ENCODE measurements at places on chromosomes 4 and X.

DNA sequence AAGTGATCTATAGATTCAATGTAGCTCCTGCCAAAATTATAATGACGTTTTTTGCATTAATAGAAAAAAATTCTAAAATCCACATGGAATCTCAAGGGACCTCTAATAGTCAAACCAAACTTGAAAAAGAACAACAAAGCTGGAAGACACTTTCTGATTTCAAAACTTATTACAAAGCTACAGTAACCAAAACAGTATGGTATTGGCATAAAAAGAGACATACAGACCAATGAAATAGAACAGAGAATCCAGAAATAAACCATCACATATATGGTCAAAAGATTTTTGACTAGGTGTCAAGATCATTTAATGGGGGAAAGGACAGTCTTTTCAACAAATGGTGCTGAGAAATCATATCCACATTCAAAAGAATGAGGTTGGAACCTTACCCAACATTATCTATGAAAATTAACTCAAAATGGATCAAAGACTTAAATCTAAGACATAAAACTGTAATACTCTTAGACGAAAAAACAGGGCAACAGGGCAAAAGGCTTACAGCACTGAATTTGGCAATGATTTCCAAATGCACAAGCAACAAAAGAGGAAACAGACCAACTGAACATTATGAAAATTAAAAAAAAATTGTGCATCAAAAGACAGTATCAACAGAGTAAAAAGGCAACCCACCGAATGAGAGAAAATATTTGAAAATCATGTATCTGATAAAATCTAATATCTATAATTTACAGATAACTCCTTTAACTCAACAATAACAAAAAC is 3.9 kb downstream of the FBXO8 start:
- no peak for DNase-seq

DNA sequence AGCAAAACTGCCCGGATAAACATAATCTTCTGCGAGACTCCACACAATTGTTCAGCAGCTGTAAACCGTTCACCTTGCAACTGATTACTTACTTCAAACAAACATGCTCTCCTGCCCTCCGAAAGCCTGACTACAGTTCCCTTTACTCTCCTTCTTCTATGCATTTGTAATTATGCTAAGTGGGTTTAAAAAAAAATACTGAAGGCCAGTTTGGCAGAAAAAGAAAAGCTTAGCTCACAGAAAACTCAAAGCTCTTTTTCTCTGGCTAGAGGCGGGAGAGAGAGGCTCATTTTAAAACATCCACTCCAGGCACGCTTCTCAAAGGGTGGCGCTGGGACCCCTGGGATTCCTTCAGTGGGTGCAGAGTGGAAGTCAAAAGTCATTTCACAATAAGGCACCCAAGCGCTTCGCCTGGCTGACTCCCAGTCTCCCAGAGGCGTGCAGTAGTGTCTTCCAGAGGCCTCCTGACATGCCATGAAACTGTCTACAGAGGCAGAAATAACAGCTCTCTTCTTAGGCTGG is 1.9 kb downstream of the DHRSX start:
- DNase-seq, result no peak

DNA sequence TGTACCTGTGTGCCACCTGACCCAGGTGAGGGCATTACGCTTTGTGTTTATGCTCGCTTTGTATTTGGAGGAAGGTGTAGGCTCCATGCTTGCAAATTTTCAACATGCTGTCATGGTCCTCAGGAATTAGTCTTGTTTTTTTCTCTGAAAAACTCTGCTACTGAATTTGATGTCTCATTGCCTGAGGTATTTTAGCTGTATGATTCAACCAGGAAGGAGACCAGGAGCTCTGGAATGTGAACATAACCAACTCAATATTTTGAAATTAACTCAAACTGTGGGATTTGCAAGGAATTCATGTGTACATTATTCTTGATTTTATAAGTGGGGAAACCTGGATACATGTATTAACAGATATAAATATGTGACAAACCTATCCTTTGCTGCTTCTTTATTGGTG is 134.1 kb downstream of the SLC4A4 start:
- no peak for DNase-seq

DNA sequence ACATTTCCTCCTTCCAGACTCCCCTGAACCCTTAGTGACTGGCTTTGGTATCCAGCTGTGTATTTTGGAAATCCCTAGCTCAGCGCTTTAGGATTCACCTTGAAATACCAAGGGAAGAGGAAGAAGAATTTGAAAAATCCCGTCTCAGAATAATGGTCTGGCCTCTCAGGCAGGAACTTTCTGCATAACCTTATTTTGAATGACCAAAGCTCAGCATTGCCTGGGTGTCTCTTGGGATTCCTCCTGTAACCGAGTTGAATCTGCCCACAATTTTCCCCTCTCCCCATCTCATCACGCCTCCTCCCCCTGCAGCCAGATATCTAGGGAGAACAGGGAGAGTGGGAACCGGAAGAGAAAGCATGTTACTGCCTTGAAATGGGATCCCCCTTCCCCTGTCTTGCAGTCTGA is 116.2 kb downstream of the SMIM20 start:
- no peak for DNase-seq

GRCh38 chr4:124276461-124276860 is 436.1 kb downstream of the ANKRD50 start:
- DNase-seq, result no peak

- no peak for DNase-seq
Measured at GRCh38 chr4:42417550-42417949, 20.3 kb downstream of the SHISA3 start.

- no peak for DNase-seq
Measured at GRCh38 chrX:43581167-43581566, 74.9 kb upstream of the MAOA start.

GRCh38 chr4:19776021-19776459 is 475.7 kb upstream of the SLIT2 start:
- DNase-seq, result no peak

GRCh38 chrX:110082161-110082560 is 79.2 kb downstream of the TMEM164 start:
- DNase-seq, result no peak

GRCh38 chr4:4627111-4627510 is 85.3 kb upstream of the STX18 start:
- no peak for DNase-seq

DNA sequence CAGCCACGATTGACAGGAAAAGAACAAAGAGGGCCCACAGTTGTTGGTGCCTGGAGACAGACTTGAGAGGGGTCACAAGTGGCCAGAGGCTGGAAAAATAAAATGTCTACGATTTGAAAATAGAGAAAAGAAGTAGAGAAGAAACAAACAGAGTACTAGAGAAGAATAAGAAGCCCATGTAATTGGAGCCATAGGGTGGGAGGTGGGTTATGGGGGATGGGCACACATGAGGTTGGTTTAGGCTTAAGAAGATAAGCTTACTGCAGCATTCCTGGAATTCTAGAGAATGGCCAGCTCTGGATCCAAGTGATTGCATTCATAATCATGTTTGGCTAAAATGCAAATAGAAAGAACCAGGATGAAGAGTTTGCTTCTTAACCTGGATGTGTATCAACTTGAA is 210.7 kb downstream of the MAML3 start:
- no peak for DNase-seq

- DNase-seq, result no peak
Measured at GRCh38 chr4:70712604-70713452, 8.9 kb upstream of the RUFY3 start.

DNA sequence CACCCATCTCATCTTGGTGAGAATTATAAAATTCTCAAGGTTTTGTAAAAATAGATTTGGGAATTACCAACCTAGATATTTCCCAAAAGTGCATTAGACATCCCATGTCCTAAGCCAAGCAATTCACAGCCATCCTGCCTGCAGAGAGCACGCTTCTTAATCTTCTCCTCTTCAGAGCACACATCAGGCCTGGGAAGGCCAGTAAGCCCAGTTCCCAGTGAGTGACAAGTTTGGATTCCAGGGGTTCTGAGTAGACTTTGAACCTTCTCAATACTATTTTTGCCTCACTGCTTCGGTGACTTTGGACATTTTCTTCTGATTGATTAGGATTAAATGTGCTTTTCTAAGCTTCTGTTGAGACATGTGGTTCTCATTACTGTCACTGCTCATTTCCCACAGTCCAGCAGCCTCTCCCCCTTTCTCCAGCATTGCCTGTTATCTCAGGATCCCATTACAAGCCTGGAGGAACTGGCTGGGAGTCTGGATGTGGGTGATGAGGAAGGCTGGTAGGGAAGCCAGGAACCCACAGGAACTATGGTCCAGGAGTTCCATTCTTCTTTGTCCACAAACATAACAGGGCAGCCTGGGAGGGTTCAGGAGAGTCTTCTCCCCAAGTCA is 56.4 kb upstream of the TMEM150C start:
- DNase-seq, result no peak

GRCh38 chrX:10010686-10011085 is 43.5 kb downstream of the CLDN34 start:
- no peak for DNase-seq

- DNase-seq, result no peak
Measured at GRCh38 chr4:119135721-119136121, at the start of gene MYOZ2. Gene MYOZ2 (plus strand): TSS chr4:119135832. CDS start chr4:119136526, 694 bp downstream.

DNA sequence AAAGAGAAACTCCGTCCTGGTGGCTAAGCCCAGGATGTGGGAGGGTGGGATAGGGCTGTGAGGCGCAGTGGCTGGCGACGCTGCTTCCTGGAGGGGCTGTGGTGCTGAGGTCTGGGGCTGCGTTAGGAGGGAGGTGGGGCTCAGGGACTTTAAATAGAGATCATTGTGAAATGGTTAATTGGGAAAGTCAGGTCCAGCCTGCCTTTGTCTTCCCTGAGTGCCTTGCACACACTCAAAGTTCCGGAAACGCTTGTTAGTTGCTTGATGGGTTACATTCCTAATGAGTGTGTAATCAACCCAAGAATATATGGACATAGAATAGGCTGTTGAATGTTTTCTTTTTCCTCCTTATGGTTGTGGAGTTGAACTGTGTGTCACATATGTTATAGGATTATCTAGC is 55.7 kb upstream of the CLDN34 start:
- DNase-seq, result no peak

DNA sequence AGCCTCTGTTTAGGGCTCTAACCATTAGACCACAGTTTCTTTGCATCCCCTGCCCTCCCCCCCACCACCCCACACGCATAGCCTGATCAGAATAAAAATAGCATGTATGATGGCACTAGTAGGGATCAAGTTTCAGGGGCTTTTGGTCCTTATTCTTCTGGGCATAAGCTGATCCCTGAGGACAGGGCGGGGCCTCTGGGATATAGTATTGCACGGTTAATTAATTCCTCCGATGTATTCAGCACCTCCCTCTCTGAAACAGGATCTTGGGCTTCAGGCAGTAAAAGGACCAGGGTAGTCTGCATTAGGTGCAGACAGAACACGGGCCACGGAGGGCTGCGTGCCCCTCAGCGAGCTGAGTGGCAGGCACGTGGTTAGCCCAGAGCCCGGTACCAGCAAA is 57.1 kb downstream of the ELF4 start:
- no peak for DNase-seq

- DNase-seq, result no peak
Measured at GRCh38 chr4:57044279-57044678, 65.6 kb downstream of the POLR2B start.

DNA sequence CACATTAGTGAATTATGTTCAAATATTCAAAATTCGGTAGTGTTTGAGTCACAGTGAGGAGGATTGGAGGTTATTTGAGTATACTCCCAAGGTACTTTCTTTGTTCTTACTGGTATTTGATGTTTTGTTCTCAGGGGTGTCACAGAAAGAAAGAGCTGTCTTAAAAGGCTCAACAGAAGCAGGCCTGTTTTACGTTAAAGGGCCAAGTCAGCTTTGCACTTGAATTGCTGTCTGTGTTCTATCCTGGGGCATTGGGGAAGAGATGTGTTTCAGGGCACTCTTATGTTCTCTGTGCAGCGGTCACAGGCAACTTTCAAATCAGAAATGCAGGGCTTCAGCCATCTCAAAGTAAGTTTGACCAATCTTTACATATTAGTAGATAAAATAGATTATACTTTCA is 1113.1 kb upstream of the LCORL start:
- no peak for DNase-seq

DNA sequence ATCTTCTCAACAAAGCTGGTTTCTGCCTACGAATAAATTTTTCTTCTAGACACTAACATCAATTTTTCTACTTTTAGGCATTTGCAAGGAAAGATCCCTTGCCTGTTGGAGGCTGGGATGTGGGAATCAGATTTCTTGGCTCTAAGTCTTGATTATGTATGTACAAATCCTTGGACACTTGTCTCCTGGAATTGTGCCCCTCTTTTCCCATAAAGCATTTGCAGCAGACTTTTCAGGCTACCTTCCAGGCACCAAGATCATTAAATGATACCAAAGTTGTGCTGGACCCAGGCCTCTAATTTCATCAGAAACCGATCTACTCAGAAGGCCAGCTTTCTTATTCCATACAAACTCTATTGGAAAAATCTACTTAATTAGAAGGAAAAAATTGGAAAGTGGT is 339.5 kb upstream of the DIPK2B start:
- DNase-seq, result no peak

DNA sequence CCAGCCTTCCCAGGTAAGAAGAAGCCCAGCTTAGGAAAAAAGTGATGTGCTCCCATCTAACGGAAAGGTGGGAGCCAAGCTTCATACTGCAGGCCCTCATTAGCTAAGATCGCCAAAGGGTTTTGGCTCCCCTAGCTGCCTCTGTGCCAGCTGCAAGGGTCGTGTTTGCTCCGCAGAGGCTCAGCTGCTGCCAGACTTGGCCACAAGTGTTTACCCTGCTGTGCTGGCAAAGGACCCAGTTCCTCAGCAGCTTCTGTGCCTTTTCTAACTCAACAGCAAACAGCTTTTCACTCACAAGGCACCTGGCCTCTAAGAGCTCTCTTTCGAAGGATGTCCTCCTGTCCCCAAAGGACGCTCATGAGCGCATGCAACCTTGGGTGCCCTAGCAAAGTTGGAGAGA is 12.2 kb upstream of the VMA21 start:
- DNase-seq, result no peak

DNA sequence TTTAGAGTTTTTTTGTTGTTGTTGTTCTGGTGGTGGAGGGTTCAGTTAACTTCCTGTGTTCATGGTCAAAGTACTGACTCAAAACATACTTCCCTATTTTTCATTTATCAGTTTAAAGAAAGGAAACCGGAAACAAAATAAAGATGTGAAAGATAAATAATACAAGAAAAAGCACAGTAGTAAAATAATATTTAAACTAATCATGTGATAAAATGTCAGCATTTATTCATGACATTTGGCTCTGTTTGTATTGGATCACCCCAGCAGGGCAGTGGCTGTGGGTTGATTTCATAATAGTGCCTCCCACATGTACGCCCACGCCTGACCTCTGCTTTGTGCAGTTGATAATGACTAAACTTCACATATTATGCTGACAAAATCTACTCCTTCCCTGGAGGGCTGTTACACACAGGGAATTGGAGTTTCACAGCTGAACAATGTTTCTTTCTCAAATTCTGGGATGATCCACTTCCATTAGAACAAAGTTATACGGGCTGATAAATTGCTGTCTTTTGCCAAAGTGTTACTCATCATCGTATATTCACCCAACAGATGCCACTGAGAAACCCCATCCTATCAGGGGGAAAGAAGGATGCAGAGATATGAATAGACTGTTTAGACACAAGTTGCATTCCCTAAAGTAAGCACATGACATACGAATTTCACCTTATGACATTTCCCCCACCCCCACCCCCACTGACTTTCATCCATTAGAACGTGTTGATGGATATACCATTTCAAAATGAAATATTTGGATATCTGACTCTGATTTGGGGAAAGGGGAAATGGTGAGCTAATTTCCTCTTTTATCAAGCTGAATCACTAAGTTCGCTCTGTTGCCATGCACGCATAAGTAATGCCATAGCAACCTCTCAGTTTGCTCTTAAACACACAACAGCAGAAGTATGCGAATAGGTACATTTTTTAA is 48.3 kb downstream of the AMELX start:
- no peak for DNase-seq
